Sigmoid colon (tissue), 7 donors: ENCODE measurements at places on chromosomes 3 and 15. TPM values are rescaled to one million over a fixed set of nuclear protein-coding genes. Genes with fewer than 3 reads are reported as not detected.

DNA sequence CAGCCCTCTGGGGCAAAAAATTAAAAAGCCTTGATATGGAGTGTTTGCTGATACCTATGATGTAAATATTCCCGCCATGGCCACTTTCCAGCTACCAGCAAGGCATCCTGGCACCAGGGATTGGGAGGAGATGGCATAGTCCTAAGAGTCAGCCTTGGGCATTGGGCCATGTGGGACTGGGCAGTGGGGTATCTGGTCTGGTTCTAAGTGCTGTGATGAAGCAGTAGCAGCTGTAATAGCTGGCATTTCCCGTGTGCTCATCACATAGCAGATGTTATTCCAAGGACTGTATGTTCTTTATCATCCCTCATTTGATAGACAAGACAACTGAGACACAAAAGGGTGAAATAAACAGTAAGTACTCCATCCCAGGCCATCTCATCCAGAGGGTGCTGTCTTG, 6.9 kb upstream of the SACM1L start:
- peaks cover 3% of the 10 kb centered on the region for H3K4me1 ChIP-seq

DNA sequence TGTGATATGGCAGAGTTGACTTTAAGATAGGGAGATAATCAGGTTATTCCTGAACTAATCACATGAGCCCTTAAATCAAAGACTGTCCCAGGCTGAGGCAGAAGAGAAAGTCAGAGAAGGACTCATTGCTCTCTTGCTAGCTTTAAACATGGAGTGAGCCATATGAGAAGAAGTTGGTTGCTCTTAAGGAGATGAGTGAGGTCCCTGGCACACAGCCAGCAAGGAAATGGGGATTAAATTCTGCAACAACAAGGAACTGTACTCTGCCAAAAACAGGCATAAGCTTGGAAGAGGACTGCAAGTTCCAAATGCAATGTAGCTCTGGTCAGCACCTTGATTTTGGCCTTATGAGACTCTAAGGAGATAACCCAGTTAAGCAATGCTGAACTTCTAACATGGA, 457.0 kb downstream of the PLOD2 start:
- no peaks in the 10 kb centered on the region for H3K4me1 ChIP-seq
- no peaks in the 10 kb centered on the region for H3K27me3 ChIP-seq
- H3K36me3 ChIP-seq = no peaks in the 10 kb centered on the region
- H3K27ac ChIP-seq = no peak overlapping the region

- no peak overlapping the region for H3K27ac ChIP-seq
- no peak for DNase-seq
- H3K36me3 ChIP-seq = no peaks in the 10 kb centered on the region
- H3K4me3 ChIP-seq = no peak overlapping the region
Measured at GRCh38 chr3:20317616-20318015, 131.6 kb upstream of the SGO1 start.

GRCh38 chr3:122957707-122958689, 69.6 kb downstream of the SEMA5B start:
- H3K4me3 ChIP-seq = no peak overlapping the region
- H3K27ac ChIP-seq = peak overlapping the region; percentile 5
- no peaks in the 10 kb centered on the region for H3K36me3 ChIP-seq

Gene HRG
- polyA plus RNA-seq = not detected

Gene PAQR9
- polyA plus RNA-seq = not detected

Gene ACY1
- polyA plus RNA-seq = 122 TPM
